DMS53 (cell line): ENCODE measurements at places on chromosomes 5 and 9.

- DNase-seq: no peak
Measured at GRCh38 chr9:92720209-92720765, 44.3 kb downstream of the BICD2 start.

DNA sequence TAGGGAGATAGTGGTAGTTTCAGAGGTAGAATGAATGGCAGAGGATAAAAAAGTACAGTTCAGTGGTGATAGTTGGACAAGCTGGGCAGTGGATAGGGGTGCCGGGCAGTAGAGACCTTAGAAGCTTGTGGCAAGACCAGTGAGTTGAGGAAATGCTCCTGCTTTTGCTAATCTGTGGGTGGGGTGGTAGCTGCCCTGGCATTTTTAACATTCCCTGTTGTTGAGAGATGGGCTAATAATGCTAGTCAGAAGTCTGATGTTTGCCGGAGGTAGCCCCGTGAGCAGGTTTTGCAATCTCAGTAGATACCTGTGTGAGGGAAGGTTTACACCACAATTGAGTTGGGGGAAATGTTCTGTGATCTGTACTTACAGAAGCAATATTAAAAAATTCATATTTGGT is 91.1 kb downstream of the TRIO start:
- DNase-seq: no peak

GRCh38 chr9:77806741-77807140 is 158.6 kb upstream of the GNA14 start:
- DNase-seq: no peak

DNA sequence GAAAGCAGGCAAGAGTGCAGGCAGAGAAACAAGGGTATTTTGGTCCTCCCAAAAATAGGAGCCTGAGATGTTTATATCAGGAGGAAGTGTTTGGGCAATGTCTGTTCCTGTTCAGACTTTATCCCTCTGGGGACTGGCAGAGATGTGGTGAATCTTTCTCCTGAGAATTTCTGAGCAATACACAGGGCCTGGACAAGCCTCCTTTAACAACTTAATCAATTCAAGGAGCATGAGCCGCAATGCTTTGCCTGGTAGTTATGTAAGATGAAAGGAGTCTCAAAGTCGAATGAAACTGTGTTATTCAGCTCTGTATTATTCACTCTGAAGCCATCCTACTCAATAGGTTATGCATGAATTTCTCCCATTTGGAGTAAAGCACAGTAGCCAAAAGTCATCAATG is 365.6 kb downstream of the MAN2A1 start:
- no peak for DNase-seq

DNA sequence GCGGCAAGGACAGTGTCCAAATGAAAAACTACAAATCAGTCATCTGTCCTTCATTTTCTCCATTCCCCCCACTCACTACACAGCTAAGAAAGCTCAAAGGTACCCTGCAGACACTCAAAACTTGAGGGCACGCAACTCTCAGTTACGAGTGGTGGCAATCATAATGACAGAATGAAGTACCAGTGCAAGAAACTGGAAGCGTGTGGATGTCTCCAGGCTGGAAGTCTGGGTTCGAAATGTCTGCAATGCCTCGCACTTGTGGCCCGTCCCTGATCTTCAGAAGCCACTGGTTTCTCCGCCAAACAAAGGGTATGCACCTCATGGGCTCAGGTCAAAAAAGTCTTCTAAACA is 597 bp upstream of the CENPH start:
- no peak for DNase-seq

GRCh38 chr5:61931236-61931635 is 374.8 kb upstream of the KIF2A start:
- DNase-seq: no peak

GRCh38 chr5:134000091-134000511 is 4.7 kb downstream of the VDAC1 start:
- no peak for DNase-seq

- DNase-seq: no peak
Measured at GRCh38 chr9:98427491-98427890, 172.0 kb upstream of the TBC1D2 start.

GRCh38 chr9:118306801-118307200 is 602.6 kb downstream of the TLR4 start:
- peak; percentile 33 for DNase-seq

DNA sequence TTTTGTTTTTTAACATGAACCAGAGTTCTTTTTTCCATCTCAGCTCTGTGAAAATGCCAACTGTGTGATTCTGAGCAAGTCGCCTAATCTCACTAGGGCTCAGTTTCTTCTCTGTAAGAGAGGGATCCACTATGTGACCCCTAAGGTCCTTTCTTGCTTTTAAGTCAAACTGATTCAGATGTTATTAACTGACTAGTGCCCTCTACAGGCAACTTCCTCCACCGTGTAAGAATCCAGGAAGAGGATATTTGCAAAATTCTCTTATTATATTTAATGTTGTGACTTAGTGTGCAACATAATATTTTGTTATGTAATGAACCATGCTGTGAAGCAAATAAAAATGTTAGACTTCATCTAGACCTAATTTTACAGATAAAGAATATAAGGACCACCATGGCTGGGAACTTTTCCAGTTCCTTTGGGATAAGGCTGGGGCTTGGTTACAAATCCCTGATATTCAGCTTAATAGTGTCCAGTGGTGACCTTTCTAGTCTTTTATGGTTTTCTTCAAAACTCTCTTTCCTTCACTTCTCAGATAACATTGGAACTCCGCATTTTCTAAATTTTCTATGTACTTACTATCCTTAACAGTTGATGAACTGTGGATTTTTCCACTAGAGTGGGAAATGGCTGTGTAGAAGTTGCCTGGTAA is 244.7 kb downstream of the PIK3R1 start:
- DNase-seq: peak; percentile 80

DNA sequence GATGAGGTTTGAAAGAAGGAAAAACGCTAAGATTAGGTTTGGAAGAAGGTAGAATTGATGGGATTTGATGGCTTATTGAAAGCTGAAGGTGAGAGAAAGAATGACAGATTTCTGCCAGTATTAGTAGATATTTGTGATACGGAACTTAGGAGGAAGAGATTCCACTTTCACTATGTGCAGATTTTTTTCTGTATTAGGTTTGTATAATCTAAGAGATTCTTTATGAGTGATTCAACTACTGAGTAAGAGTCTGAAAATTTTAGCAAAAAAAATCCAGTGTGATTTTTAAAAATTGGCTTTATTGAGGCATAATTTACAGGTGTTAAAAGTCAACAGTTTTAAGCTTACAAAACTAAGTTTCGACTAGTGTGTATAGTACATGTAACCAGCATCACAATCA is 54.1 kb downstream of the AP3S1 start:
- no peak for DNase-seq

DNA sequence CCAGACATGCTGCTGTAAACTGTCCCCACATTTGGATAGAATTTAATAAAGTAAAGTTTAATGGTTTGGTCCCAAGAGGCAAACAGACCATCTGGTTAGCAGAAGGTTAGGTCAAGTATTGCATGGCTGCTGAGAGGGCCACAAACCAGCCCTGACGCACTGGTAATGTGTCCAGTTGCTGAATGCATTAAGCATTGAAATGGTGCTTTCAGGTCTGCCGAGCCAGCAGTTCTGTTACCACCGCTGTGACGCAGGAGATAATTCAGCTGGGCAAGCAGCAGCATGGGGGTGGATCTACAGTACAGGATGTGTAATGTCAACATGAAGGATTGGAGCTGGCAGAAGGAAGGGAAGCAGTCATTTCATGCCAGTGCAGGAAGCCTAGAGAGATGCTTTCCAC is 16.0 kb downstream of the ZNF462 start:
- peak; percentile 91 for DNase-seq

DNA sequence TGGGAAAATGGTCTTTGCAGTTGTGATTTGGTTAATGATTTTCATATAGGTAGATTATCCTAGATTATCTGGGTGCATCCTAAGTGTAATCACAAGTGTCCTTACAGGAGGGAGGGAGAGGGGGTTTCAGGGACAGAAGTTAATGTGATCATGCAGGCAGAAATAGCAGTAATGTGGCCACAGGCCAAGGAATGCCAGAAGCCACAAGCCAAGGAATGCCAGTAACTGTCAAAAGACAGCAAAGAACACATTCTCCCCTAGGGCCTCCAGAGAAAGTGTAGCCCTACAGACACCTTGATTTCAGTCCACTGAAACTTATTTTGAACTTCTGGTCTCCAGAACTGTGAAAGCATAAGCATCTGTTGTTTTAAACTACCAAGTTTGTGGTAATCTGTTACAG is 2074.5 kb downstream of the MAT2B start:
- no peak for DNase-seq

- no peak for DNase-seq
Measured at GRCh38 chr5:169591636-169592035, 8.1 kb downstream of the SPDL1 start.

GRCh38 chr9:132054024-132054423 is 25.6 kb downstream of the MED27 start:
- DNase-seq: no peak

- no peak for DNase-seq
Measured at GRCh38 chr5:55915783-55916182, 64.6 kb downstream of the IL31RA start.

- peak; percentile 42 for DNase-seq
Measured at GRCh38 chr5:137218471-137218870, 280.7 kb downstream of the SPOCK1 start.

GRCh38 chr5:17316970-17317459 is 99.6 kb downstream of the BASP1 start:
- no peak for DNase-seq

- DNase-seq: no peak
Measured at GRCh38 chr5:131883984-131884383, 61.5 kb downstream of the MEIKIN start.

DNA sequence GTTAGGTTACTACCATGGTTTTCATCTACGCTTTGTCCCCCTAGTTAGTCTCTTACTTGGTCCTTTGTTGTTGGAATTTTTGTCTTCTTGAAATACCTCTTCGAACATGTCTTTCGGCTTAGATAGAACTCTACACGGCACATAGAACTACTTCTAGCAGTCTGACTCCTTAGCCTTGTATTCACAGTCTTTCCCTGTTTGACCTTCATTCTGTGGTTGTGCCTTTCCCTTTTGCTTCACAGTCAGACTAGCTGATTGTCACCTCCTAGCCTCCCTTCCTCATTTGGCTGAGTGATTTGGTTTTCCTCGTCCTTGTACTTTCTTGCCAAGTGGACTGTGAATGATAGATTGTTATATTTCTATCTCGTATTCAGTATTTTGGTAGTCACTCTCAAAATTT is 10.7 kb downstream of the SMAD5 start:
- DNase-seq: no peak

GRCh38 chr5:95823738-95824609 is 1.4 kb upstream of the GLRX start:
- peak; percentile 65 for DNase-seq

DNA sequence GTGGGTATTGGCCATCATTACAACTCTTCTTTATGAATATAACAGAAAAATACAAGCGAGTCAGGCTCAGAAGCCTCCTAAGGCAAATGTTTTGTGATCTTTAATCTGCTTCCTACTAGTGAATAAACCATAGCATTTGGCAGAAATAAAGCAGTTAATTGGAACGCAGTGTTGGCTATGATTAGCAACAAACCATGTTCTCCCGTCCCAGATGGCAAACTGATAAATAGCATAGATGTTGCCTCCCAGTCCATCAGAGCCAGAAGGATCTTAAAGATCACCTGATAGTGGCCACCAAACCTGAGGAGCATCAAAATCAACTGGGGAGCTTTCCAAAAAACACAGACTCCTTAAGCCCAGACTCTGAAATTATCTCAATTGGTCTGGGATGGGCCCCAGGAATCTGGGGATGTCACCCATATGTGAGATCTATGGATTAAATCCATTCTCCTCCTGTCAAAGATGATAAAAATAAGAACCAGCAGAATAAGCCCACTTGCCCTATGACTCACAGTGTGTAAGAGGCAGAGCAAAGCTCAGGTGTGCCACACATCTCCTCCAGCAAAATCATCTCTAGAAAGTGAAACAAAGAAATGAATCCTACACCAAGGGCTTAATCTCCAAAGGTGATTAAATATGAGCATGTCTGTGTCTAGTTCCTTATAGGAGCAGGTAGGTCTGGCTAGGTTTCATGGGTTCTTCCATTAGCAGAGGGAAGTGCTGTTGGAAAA is 50.3 kb downstream of the APBA1 start:
- peak; percentile 2 for DNase-seq
